ENCODE measurements at places on chromosomes 2 and 18. TPM values are rescaled to one million over a fixed set of nuclear protein-coding genes. Genes with fewer than 3 reads are reported as not detected.

The CYTIP gene
- 1.5 TPM for total RNA-seq

The OSBPL6 gene
- total RNA-seq = 1.3 TPM

The TXNDC2 gene
- total RNA-seq = 0.21 TPM

The KIF5C gene
- 30.1 TPM for total RNA-seq

The RAX gene
- not detected for total RNA-seq

The DUSP2 gene
- total RNA-seq = 0.72 TPM

The DAW1 gene
- not detected for total RNA-seq

The IL36A gene
- not detected for total RNA-seq

The CHST9 gene
- total RNA-seq = 0.17 TPM

The CFC1 gene
- not detected for total RNA-seq

The L3MBTL4 gene
- 8.9 TPM for total RNA-seq

The POTEC gene
- not detected for total RNA-seq

The GPBAR1 gene
- total RNA-seq = 5.2 TPM

The PFN4 gene
- total RNA-seq = 1.2 TPM

The SPDYA gene
- total RNA-seq = 0.65 TPM

The KCNJ3 gene
- not detected for total RNA-seq

The AKAIN1 gene
- not detected for total RNA-seq

The STPG4 gene
- total RNA-seq = not detected

The ITM2C gene
- total RNA-seq = 38.3 TPM

The CEBPZOS gene
- total RNA-seq = 53.4 TPM

The FTCDNL1 gene
- total RNA-seq = 4.6 TPM

The PSMA8 gene
- total RNA-seq = 0.22 TPM

The ABCB11 gene
- total RNA-seq = 0.35 TPM

The BIN1 gene
- 191 TPM for total RNA-seq

The EGR4 gene
- total RNA-seq = not detected

The ADCY3 gene
- 36.3 TPM for total RNA-seq

The FAM124B gene
- 1.0 TPM for total RNA-seq

The AFF3 gene
- total RNA-seq = 3.1 TPM

The EIF2AK3 gene
- 16.7 TPM for total RNA-seq

The IL1B gene
- 1.5 TPM for total RNA-seq

The SALL3 gene
- not detected for total RNA-seq

The GALR1 gene
- 3.5 TPM for total RNA-seq

The SPATA3 gene
- total RNA-seq = not detected

The RNF125 gene
- total RNA-seq = 2.7 TPM

The OTOS gene
- not detected for total RNA-seq

The HEATR5B gene
- 34.3 TPM for total RNA-seq

The MARCHF4 gene
- not detected for total RNA-seq

The RAB6C gene
- not detected for total RNA-seq

The UGT1A5 gene
- total RNA-seq = not detected

The NYAP2 gene
- total RNA-seq = under 0.01 TPM
